Hindlimb muscle (tissue), 1 donor: ENCODE measurements at places on chromosomes 2 and 18. TPM values are rescaled to one million over a fixed set of nuclear protein-coding genes. Genes with fewer than 3 reads are reported as not detected.

DNA sequence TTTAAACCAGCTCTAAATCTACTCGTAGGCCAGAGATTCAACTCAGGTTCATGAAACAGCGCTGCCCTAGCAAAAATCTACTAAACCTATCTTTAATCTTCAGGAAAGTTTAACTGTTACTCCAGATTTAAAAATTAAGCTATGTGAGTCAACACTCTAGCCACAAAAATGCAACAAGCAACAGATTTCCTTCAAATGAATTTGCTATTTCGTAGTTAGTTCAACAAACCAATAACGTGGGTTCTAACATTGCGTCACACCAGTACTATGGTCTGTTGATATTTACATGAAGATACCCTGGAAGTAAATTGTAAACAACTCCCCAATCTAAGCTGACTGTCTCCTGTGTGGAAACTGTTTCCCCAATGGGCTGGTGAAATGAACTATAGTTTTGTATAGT lies 71.2 kb downstream of the FIGN start:
- no peak for DNase-seq

DNA sequence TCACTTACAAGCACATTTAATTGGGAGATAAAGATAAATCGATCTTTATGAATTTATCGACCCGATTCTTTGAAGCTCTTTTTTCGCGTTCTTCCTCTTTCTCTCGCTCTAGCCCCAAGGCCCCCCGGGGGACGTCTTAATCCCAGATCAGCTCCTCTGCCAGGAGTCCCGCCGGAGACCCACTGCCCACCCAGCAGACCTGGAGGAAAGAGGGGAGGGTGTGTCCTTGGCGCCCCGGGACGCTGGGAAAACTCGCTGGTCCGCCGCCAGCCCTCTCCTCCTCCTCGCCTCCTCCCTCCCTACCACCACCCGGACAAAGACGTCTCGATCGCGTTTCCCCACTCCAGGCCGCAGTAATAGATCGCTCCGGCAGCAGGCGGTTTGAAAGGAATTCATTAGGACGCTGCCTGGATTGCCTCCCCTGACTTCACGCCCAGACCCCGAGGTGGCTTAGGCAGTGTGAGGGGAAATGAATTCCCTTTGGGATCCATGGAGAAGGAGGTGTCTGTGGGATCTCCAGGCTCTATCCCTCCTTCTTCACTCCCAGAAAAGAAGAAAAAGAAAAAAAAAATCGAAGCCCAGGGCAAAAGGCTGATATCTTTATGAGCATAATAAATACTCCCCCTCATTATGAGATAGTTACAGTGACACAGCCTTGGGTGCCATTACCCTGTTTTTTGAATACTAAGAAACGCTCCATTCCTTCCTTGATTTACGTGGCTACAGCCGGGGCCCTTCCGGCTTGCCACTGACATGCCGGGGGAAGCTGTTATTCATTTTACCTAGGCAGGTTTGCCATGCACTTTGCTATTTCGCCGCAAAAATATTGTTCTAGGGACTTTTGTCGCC lies 1.8 kb upstream of the GBX2 start:
- no peak for DNase-seq

The SLC4A3 gene
- 12.8 TPM for polyA plus RNA-seq

DNA sequence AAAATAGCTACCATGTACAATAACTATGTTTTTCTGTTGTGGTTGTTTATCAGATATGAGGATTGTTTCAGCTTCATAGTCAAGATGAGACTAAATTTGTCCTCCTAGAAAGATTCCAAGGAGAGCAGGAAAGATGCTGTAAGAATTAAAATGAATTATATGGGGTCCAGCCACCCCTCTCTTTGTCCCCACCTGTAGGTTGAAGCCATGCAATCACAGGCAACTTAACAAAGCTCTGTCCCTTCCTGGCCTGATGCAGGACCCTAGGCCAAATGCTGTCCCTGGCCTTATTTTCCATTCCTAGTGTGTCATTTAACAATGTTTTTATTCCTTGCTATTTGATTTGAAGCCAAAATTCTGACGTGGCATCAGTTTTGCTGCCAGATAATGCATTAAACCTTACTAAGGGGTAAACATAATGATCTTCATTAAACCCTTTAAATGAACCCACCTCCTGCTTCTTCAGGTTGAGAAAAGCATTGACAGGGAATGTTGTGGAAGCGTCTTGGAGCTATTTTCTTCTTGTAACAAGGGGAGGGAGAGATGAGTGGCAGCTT lies 240.9 kb upstream of the ZNF521 start:
- no peak for DNase-seq

- DNase-seq, result no peak
Observed at GRCh38 chr2:148725564-148725963, 81.0 kb downstream of the EPC2 start.

The IL1RL1 gene
- 0.41 TPM for polyA plus RNA-seq

DNA sequence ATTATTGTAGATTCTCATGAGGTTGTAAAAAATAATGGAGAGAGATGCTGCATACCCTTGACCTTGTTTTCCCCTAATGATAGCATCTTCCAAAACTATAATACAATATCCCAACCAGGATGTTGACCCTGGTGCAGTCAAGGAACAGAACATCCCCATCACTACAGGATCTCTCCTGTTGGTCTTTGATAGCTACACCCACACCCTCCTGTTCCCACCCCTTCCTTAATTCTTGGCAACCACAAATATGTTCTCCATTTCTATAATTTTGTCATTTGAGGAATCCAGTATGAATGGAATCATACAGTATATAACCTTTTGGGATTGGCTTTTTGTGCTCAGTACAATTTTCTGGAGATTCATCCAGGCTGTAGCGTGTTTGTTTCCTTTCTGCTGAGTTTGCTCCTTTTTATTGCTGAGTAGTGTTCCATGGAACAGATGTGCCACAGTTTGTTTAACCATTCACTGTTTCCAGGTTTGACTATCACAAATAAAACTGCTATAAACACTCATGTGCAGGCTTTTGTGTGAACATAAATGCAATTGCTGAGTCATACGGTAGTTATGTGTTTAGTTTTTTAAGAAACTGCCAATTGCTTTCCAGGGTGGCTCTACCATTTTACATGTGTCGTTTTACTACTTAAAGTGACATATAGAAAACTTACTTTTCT lies 22.2 kb downstream of the MCFD2 start:
- DNase-seq, result no peak

The PID1 gene
- 16.6 TPM for polyA plus RNA-seq

DNA sequence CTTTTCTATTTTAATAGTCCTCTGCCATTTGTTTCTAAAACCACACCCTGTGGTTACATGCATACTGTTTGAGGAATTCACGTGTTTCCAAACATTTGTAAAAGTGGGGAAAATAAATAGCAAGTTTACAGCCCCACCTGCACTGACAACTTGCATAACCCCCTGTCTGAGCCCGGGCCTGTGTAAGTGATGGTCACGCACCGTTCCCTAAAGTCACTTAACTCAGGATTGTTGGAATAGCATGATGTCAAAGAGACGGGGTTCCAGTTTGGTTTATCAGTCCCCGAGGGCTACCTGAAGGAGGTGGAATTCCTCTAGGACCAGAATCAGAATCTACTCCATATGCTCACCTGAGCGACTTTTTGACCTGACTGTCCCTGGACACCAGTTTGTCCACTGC lies 30.5 kb downstream of the ACKR3 start:
- DNase-seq, result no peak

DNA sequence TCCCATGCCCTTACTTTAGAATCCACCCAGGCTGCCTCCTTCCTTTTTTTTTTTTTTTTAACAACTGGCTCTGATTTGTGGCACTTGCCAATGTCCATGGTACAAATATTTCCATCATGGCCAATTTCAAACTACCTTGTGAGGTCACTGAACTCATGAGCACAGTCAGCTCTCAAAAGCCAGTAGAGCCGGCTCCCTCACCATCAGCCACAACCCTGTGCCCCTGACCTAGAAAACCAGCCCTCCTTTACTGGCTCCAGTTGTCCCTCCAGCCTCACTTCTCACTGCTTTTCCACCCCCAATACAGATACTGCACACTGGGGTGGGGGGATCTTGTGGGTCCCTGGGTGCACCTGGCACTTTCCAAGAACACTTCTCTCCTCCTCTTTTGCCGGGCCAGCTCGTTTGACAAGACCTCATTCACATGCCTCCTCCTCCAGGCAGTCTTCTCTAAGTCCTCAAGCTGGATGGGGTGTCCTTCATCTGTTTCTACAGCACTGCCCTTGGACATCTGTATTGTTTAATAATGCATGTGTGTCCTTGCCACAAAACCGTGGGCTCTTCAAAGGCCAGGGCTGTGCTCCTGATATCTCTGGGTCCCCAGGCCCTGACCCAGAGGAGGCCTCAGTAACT lies 35.5 kb downstream of the SDC1 start:
- DNase-seq, result no peak

The TEKT4 gene
- polyA plus RNA-seq, result not detected

GRCh38 chr2:55048508-55049042 lies 1.7 kb downstream of the RTN4 start:
- DNase-seq, result no peak

DNA sequence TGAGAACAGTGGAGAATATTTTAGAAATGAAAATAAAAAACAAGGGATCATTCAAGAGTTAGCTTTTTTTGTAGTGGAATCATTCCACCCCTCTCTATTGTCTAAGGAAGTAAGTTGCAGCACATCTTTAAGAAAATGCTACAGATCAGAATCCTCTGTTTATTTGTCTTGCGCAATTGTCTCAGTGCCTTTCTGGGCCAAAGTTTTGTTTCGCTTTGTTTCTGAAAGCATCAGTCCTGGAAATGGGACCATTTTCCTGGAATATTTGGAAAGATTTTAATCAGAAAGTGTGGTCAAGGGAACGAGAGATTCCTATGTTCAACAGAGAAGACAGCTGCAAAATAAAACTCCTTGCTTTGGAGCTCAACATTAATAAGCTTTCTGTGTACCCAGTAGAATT lies 74.0 kb downstream of the NRXN1 start:
- DNase-seq, result peak; percentile 83

GRCh38 chr2:105809097-105809473 lies 64.4 kb downstream of the NCK2 start:
- no peak for DNase-seq

DNA sequence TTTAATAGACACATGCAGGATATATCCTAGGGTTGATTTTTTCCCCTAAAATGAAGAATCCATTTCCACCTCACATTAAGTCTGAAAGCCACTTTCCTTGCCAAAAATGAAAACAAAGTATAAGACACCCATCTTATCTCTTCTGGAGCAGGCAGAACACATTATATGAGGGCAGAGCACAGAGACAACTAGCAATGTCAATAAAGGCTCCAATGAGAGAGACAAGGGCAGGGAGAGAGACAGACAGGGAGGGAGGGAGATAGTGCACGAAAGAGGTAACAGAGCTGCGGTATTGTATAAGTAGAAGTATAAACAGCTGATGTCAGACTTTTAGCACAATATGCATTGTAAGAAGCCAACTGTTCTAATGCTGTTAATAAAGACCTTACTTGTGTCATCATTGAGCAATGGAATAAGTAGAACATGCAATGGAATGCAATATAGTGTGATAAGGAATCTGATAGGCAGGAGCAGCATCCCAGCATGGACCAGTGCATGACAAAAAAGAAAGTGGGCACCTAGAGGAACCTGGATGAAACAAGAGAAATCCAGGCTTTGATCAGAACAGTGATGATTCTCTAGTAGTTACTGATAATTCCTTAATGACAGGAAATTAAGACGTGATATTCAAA lies 150.6 kb upstream of the TCF4 start:
- no peak for DNase-seq

DNA sequence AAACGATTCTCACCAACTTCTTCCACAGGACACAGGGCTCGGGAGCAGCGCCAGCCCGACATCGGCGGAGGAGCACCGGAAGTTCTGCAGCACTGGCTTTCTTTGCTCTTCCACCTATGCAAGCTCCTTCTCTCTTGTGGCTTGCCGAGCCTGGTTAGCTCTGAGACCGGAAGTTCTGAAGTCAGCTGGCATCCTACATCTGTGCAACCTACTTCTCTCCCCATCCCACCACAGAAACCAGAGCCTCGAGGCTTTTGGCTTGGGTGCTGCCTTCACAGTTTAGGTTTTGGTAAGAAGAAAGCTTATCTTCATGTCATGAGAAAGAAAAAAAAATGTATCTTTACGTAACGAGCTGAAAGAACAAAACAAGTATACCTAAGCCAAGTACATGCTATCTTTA lies 111.7 kb downstream of the ANKRD44 start:
- DNase-seq, result no peak

DNA sequence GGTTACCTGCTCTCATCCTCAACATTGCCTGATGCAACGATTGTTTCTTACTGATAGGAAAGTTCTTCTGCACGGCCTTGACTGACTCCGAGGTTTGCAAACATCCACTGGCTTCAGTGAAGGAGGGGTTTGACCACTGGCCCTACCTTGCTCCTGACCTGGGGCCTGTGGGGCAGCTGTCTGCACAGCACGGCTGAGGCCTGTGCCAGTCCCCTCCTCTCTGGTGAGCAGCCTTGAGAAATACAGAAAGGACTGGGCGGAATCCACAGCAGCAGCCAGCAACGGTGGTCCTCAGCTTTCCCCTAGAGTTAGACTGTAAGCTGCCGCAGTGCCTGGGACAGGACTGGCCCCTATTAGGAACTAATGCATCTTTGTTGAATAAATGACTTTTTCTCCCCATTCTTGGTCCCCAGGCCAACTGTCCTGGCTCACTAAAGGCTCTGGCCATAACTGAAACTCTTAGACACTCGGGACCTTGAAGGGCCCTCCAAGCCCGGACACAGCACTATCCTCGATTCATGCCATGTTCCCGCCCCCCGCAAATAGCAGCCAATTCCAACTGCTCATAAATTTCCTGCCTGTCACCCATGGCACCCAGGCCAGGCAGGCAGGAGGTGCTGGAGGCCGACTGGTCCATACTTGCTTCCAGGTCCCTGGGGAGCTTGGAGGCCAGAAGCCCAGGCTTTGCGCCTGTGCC lies 26.7 kb downstream of the ATOH8 start:
- DNase-seq, result no peak

The MYO5B gene
- polyA plus RNA-seq, result 1.7 TPM

The ATP6V1B1 gene
- 1.3 TPM for polyA plus RNA-seq

The MOGAT1 gene
- polyA plus RNA-seq, result 0.31 TPM

- peak; percentile 82 for DNase-seq
Observed at GRCh38 chr2:1744446-1745170, at the start of gene PXDN. TSS of gene PXDN (minus strand) at chr2:1744515. CDS start at chr2:1744455, 60 bp downstream.

DNA sequence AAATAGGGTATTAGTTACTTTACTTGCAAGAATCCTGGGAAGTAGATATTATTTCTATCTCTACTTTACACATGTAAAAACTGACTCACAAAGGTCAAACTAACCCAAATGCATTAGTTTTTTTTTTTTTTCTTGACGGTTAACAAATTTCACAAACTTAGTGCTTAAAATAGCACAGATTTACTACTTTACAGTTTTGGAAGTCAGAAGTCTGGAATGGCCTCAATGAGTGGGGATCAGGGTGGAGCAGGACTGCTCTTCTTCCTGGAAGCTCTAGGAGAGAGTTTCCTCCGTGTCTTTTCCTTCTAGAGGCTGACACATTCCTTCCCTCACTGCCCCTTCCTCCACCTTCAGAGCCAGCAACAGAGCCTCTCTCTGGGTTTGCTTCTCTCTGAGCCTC lies 117.2 kb downstream of the COL6A3 start:
- DNase-seq, result no peak

DNA sequence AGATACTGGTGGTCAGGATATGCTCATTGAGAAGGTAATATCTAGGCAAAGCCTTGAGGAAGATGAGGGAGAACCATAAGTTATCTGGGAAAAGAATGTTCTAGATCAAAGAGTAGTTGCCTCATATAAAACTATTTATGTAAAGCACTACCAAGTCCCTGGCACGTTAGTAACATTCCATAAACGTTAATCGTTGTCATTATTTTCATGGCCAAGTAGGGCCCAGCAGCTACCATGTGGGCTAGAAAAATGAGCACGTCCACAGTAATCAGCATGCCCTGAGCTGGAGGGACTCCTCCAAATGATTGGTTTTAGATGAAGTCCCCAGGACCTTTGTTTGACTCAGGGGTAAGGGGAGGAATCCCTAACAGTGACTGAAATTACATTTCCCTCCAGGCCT lies 32.7 kb upstream of the AFTPH start:
- no peak for DNase-seq
